ENCODE measurements at places on chromosomes 5 and 9.

DNA sequence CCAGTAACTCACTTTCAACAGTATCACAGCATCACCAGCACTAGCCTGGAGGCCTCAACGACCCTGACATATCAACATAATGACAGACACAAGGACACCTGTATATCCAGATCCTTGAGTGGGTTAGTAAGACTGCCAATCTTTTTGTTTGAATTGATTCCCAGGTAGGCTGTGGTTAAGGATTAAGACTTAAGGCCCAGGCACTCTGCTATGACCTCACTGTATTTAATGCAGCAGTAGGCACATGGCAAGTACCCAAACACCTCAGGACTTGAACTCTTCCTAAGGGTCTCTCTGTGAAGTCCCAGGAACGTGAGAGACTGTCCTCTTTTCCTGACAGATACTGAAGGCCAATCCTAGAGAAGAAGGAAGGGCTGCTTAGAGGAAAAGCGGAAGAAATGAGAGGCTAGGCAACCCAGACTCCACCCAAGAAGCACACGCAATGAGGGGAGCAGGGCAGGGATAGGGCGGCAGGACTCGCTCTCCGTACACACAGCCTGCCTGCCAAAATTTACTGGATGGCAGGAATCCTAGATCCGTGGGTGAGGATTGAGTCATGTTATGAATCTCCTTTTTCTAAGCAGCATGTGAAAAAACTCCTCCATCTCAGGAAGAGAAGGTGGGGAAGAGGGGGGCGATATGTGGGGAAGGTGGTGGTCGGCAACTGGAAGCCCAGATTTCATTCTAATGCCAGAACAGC lies 93.4 kb downstream of the SIL1 start:
- DNase-seq = peak; percentile 91

- no peak for DNase-seq
Measured at GRCh38 chr9:24625097-24625496, 79.4 kb upstream of the IZUMO3 start.

DNA sequence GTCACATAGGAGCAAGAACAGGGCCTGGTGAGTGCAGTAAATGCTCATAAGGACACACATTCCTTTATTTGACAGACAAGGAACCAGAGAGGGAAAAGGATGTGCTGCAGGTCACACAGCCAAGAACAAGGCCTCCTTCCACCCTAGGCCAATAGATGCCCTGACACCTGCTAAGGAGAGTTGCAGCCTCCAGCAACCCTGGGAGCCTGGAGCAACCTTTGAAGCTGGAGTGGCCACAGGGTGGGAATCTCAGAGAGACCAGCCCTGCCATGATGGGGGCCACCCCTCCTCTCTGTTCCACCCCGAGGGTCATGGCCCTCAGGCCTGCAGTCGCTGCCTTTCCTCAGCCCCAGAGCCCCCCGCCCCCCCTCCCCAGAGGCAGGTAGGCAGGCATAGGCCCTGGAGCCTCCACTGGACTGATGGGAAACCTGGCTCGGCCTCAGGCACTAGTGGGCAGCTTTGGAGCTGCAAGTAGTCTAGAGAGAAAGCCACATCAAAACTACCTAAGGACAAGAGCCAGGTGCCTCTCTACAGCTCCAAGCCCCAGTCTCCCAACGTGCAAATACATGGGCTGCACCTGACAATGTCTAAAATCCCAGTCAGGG lies 116.1 kb upstream of the SPOCK1 start:
- DNase-seq = no peak

GRCh38 chr5:9395706-9396105 lies 150.2 kb downstream of the SEMA5A start:
- DNase-seq = no peak

GRCh38 chr9:112047538-112048066 lies 127.5 kb downstream of the SUSD1 start:
- DNase-seq = no peak

DNA sequence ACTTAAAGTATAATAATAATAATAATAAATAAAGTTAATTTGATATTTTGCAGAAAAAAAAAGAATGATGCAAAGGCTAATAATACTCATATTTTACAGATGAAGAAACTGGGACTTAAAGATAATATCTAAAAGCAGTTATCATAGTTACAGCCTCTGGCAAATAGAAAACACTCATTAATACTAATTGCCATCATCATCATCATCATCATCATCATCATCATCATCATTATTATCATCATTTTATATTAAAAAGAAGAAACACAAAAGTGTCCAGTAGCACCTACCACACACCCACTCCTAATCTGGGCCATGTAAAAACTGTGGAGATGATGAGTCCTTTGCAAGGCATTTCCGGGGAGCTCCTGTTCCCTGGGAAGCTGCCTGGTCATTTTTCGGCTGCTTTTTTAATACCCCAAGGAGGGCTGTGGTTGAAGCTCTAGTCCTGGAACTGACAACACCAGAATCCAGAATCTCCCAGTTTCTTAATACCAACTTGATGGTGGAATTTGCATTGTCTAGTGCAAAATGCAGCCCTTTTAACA lies 70.8 kb downstream of the HTR4 start:
- no peak for DNase-seq

- DNase-seq = no peak
Measured at GRCh38 chr5:61186634-61187033, 24.4 kb upstream of the SMIM15 start.

GRCh38 chr5:142846406-142846805 lies 76.2 kb downstream of the ARHGAP26 start:
- DNase-seq = no peak

DNA sequence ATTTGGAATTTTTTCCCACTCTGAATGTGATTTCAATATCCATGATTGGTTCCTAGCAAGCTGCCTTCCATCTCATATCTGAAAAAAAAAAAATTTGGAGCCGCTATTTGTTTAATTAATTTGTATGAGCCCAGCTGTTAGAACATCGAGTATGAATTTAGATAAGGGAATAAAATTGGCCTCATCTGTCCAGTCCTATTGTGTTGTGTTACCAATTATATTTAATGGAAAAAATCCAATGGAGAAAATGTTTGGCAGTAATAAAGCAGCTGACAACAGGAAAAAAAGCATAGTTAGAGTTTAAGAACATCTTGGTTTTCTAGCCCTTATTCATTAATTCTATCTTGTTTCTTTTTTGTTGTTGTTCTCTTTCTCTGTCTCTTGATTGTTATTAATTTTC lies 735.6 kb upstream of the RIOK2 start:
- DNase-seq = no peak

GRCh38 chr5:76074487-76075065 lies 8.6 kb upstream of the SV2C start:
- no peak for DNase-seq

DNA sequence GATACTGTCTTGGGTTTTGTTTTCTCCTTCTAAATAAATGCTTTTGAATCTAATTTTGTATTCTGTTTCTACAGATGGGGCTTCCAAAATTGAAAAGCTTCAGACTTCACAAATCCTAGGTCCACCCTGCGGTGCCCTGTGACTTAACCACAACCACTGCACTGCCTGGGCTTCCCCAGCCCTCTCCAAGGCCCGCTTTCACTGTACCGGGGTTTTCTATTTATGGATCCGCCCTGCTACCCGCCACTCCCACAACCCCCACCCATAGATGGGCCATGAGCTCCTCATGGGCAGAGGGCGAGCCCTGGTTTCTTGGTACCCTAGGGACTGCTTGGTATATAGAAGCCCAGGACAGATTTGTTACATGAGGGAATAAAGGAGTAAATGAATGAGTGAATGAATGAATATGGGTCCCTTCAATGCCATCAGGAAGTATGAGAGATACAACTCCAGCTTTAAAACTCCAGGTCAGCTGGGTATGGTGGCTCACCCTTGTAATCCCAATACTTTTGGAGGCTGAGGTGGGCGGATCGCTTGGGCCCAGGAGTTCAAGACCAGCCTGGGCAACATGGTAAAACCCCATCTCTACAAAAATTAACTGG lies 39.8 kb upstream of the NEK6 start:
- no peak for DNase-seq

DNA sequence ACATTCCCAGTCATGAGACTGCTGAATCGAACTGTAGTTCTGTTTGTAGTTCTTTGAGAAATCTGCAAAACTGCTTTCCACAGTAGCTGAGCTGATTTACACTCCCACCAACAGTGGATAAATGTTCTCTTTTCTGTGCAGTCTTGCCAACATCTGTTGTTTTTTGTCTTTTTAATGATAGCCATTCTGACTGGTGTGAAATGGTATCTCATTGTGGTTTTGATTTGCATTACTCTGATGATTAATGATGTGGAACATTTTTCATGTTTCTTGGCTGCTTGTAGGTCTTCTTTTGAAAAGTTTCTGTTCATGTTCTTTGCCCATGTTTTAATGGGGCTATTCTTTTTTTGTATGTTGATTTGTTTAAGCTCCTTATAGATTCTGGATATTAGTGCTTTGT lies 187.3 kb upstream of the TLE4 start:
- DNase-seq = no peak

DNA sequence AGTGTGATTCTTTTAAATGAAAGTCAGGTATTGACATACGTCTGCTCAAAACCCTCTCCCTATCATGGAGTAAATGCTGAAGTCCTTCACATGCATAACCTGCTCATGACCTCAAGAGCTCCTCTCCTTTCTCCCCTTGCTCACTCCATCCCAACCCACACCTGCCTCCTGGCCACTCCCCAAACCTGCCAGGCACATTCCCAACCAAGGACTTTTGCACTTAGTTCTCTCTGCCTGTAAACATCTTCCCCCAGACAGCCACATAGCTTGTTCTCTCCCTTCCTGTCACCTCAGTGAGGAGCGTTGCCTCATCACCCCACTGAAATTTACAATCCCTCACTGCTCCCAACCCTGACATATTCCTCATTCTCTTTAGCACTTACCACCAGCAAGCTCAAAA lies 8.7 kb downstream of the SETD9 start:
- DNase-seq = no peak

GRCh38 chr5:61267116-61267515 lies 64.9 kb upstream of the ZSWIM6 start:
- no peak for DNase-seq

DNA sequence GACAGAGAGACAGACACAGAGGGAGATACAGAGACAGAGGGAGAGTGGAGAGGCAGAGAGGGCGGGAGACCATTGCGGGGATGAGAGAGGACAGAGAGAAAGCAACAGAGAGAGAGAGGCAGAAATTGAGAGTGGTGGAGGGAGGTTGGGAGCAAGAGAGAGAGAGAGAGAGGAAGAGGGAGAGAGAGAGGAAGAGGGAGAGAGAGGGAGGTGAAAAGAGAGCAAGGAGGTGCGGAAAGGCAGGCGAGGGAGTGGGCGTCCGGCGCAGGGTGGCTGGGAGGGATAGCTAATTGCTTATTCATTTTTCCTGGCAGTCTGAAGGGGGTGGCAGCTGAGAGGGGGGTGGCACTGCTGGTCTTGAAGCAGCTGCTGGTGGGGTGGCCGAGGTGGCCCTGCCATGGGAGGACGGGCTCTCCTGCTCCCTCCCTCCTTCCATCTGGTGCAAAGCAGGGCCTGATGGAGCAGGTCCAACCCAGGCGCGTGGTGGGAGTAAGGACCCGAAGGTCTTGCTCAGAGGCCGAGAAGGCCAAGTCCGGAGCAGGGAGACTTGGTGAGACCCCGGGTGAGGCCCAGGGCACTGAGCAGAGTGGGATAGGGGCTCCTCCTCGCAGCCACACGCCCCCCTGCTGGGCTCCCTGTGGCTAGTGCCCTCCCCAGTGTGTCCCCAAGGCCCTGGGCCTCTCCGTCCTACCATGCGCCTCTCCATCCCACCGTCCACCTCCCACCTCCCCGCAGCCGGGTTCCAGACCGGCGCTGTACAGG lies 25.3 kb upstream of the RNU6ATAC start:
- DNase-seq = peak; percentile 62

Measured in left hindlimb (tissue), 1 donor.